Activated T-helper 2 cell treated with anti-CD3 and anti-CD28 coated beads, Interferon-gamma antibody, Interleukin-2, Interleukin-4, amounts not matched to agents 10 μg/mL and 5 μg/mL and 100 μg/mL, durations not matched to agents 14 hours and 24 hours and 36 hours (primary cell): ENCODE measurements at places on chromosomes 11 and 22. TPM values are rescaled to one million over a fixed set of nuclear protein-coding genes. Genes with fewer than 3 reads are reported as not detected.

Gene KDM4D
- total RNA-seq: 0.48 and 0.84 TPM in 2 replicates

Gene PICK1
- 9.1 and 9.5 TPM in 2 replicates for total RNA-seq

- peaks cover 50% of the 10 kb centered on the region for H3K4me1 ChIP-seq
- no peaks in the 10 kb centered on the region for H3K36me3 ChIP-seq
- peak overlapping the region; percentile 23 for H3K27ac ChIP-seq
- DNase-seq: no peak
These were observed 54.0 kb downstream of the PRR5L start for GRCh38 chr11:36350137-36350513.

DNA sequence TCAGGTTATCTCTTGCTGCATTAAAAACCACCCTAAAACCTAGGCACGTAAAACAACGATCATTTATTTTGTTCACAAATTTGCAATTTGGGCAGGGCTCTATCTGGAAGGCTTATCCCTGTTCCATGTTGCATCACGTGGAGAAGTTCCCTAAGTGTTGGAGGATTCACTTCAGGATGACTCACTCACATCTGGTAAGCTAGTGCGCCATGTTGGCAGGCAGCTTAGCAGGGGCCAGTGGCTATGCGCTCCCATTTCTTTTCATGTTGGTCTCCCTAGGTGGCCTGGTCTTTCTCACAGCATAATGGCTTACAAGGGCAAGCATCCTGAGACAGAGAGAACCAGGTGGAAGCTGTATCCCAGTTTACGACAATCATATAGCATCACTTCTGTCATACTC lies 226.8 kb downstream of the BLID start:
- H3K4me1 ChIP-seq: no peaks in the 10 kb centered on the region
- no peak overlapping the region for H3K27ac ChIP-seq
- no peaks in the 10 kb centered on the region for H3K36me3 ChIP-seq
- DNase-seq: no peak
- no peak overlapping the region for H3K4me3 ChIP-seq
- H3K27me3 ChIP-seq: peaks cover 2% of the 10 kb centered on the region

Gene CSF2RB
- total RNA-seq: 4.6 and 4.9 TPM in 2 replicates

DNA sequence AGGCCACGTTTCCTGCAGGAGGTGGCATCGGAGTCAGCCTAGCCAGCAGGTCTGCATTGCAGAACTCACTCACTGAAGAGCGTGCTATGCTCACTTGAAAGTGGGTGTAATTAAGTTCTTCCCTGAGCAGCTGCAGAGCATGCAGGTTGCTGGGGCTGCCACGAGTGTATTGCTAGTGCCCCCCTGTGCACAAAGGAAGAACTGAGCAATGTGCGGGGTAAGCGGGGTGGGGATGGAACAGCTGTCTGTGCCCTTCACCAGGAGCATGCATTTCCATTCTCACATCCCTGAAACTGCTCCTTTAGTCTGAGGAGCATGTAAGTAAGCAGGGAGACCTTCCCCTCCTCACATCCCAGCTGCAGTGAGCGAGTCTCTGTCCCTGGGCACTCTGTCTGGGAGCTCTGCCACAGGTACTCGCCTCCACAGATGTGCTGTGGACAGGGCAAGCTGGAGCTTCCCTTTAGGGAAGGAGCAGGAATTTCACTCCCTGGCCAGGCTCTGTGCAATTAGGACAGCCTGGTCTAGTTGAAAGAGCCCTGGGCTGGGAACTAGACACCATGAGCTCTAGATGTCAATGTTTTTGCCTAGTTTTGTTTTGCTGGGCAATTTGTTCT lies 1031.8 kb downstream of the NTM start:
- H3K4me1 ChIP-seq: no peaks in the 10 kb centered on the region
- no peak overlapping the region for H3K27ac ChIP-seq
- no peaks in the 10 kb centered on the region for H3K36me3 ChIP-seq
- H3K4me3 ChIP-seq: no peak overlapping the region

DNA sequence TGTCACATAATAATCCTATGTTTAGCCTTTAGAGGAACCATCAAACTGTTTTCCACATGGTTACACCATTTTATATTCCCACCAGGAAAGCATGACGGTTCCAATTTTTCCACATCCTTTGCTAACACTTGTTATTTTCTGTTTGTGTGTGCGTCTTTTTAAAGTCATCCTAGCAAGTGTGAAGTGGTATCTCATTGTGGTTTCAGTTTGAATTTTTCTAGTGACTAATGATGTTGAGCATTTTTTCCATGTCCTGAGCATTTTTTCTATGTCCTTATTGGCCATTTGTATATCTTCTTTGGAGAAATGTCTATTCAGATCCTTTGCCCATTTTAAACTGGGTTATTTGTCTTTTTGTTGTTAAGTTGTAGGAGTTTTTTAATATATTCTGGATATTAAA lies 53.7 kb upstream of the DEPDC7 start:
- H3K4me1 ChIP-seq: peaks cover 11% of the 10 kb centered on the region
- no peaks in the 10 kb centered on the region for H3K27me3 ChIP-seq

Gene TMEM191B
- total RNA-seq: 0.37 and 0.62 TPM in 2 replicates

Gene PHRF1
- 53.7 and 54.0 TPM in 2 replicates for total RNA-seq

GRCh38 chr11:60977836-60978235 lies 6.4 kb downstream of the CD6 start:
- DNase-seq: no peak
- H3K36me3 ChIP-seq: peaks cover 91% of the 10 kb centered on the region
- peak overlapping the region; percentile 89 for H3K27ac ChIP-seq

Gene C11orf87
- not detected in 2 replicates for total RNA-seq
